ENCODE measurements at places on chromosomes 5 and 9. TPM values are rescaled to one million over a fixed set of nuclear protein-coding genes. Genes with fewer than 3 reads are reported as not detected.

FIBCD1 gene
- not detected for total RNA-seq

ENTREP1 gene
- total RNA-seq = not detected

NR6A1 gene
- 2.4 TPM for total RNA-seq

STPG3 gene
- total RNA-seq = 0.27 TPM

DOCK8 gene
- 141 TPM for total RNA-seq

MYMK gene
- total RNA-seq = not detected

- H3K27ac ChIP-seq = no peak overlapping the region
- DNase-seq = no peak
- peaks cover 41% of the 10 kb centered on the region for H3K4me1 ChIP-seq
Measured at GRCh38 chr5:96931605-96932004, 4.3 kb upstream of the LNPEP start.

GRCh38 chr5:169171515-169171914 is 129.4 kb downstream of the SLIT3 start:
- no peaks in the 10 kb centered on the region for H3K36me3 ChIP-seq
- no peak overlapping the region for H3K4me3 ChIP-seq
- no peak for DNase-seq
- H3K27ac ChIP-seq = no peak overlapping the region
- no peaks in the 10 kb centered on the region for H3K4me1 ChIP-seq
- no peaks in the 10 kb centered on the region for H3K27me3 ChIP-seq

DNA sequence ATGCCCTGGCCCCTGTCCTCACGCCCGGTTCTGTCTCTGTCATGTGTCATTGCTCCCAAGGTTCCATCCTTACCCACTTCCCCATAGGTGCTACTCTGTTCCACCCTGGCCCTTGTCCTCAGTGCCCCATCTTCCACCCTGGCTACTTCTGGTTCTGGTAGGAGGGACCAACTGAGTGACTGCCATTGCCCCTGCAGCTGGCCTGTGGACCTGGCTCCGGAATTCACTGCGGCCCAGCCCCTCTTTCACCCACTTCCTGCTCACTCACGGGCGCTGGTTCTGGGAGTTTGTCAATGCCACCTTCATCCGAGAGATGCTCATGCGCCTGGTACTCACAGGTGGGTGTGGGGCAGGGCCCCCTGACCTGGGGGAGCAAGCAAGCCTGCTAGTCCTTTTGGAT is 7.4 kb downstream of the PTGS1 start:
- H3K36me3 ChIP-seq = no peaks in the 10 kb centered on the region
- H3K27ac ChIP-seq = no peak overlapping the region
- H3K27me3 ChIP-seq = no peaks in the 10 kb centered on the region
- H3K4me1 ChIP-seq = no peaks in the 10 kb centered on the region
